ENCODE measurements at places on chromosomes 7 and 10. TPM values are rescaled to one million over a fixed set of nuclear protein-coding genes. Genes with fewer than 3 reads are reported as not detected.

DNA sequence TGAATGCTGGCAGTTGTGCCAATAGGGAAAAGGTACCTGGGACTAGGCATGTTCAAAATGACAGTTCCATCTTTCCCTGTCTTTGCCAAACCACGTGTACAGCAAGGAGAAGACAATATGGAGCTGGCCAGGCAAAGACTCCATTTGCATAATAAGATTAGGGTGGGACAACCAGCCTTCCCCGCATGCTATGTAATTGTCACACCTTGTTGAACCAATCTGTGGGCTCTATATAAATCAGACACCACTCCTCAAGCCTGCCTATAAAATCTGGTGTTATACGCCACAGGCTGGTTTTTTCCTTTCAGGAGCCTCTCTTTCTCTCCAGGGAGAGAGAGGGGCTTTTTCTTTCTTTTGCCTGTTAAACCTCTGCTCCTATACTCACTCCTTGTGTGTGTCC lies 11.0 kb upstream of the NUB1 start:
- H3K36me3 ChIP-seq = no peaks in the 10 kb centered on the region
- H3K4me1 ChIP-seq = no peaks in the 10 kb centered on the region
- no peak for DNase-seq
- no peak overlapping the region for H3K4me3 ChIP-seq

GRCh38 chr10:124524991-124525653 lies 63.5 kb downstream of the LHPP start:
- H3K4me3 ChIP-seq = no peak overlapping the region
- H3K27ac ChIP-seq = no peak overlapping the region
- H3K36me3 ChIP-seq = no peaks in the 10 kb centered on the region
- H3K4me1 ChIP-seq = peaks cover 4% of the 10 kb centered on the region
- DNase-seq = peak; percentile 46

- no peak overlapping the region for H3K4me3 ChIP-seq
- peaks cover 56% of the 10 kb centered on the region for H3K4me1 ChIP-seq
- no peaks in the 10 kb centered on the region for H3K27me3 ChIP-seq
- no peak overlapping the region for H3K27ac ChIP-seq
- DNase-seq = no peak
- H3K36me3 ChIP-seq = no peaks in the 10 kb centered on the region
Observed at GRCh38 chr10:49111320-49111698, 4.0 kb downstream of the VSTM4 start.

DNA sequence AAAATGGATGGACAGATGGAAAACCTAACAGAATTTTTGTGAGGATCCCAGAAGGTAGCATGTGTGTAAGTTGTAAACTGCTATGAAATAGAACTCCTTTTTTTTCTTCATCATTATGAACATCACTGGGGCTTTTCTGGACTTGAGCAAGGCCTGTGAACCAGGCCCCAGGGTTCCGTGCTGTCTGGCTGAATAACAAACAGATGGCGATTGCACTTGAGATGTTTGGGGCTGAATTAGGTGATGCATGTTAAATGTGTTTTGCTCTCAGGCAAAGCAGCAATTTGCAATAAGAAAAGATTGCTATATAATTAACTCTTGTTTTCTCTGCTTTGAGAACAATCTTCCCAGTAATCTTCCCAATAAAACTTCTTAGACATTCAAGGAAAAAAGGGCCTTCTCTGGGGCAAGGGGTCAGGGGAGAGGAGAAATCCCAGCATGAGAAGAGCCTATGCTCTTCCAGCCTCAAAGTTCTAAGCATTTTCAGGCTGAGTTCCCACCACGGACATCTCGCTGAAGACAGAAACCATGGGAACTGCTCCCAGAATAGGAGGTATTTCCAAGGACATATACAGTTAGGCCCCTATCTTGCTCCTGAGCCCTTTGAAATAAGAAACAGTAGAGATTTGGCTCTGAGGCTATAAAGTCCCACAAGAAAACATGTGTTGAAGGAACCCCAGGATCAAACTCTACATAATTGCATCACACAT lies 98.7 kb downstream of the ITIH5 start:
- no peak overlapping the region for H3K4me3 ChIP-seq
- H3K36me3 ChIP-seq = no peaks in the 10 kb centered on the region
- H3K27ac ChIP-seq = no peak overlapping the region
- peaks cover 10% of the 10 kb centered on the region for H3K4me1 ChIP-seq
- no peaks in the 10 kb centered on the region for H3K27me3 ChIP-seq

DNA sequence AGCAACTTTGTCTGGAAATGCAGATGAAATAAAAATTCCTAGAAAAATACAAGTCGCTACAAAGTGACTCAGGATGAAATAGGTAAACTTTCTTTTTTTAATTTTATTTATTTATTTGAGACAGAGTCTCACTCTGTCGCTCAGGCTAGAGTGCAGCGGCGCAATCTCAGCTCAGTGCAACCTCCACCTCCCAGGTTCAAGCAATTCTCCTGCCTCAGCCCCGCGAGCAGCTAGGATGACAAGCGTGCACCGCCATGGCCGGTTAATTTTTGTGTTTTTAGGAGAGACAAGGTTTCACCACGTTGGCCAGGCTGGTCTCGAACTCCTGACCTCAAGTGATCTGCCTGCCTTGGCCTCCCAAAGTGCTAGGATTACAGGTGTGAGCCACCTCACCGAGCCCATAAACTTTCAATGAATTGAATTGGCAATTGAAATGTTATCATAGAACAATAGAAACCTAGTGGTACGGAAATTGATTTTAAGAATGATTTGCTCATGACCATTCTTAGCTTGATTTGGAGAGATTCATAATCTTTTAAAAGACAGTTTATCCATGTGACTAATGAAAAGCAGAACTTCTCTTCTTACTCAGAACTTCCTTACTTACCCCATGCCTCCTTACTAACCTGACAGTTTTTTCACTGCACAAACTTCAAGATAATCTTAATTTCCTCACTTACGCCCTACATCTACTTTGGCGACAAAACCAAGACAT lies 161.7 kb downstream of the FAM107B start:
- no peak overlapping the region for H3K4me3 ChIP-seq
- H3K27ac ChIP-seq = no peak overlapping the region
- no peak for DNase-seq
- no peaks in the 10 kb centered on the region for H3K36me3 ChIP-seq
- H3K27me3 ChIP-seq = no peaks in the 10 kb centered on the region
- H3K4me1 ChIP-seq = no peaks in the 10 kb centered on the region

GRCh38 chr10:131485732-131486131 lies 174.2 kb upstream of the TCERG1L start:
- no peak overlapping the region for H3K27ac ChIP-seq
- DNase-seq = no peak
- H3K4me3 ChIP-seq = no peak overlapping the region
- H3K27me3 ChIP-seq = no peaks in the 10 kb centered on the region
- H3K4me1 ChIP-seq = no peaks in the 10 kb centered on the region

- H3K36me3 ChIP-seq = no peaks in the 10 kb centered on the region
- H3K27ac ChIP-seq = peak overlapping the region; percentile 45
- H3K27me3 ChIP-seq = no peaks in the 10 kb centered on the region
- DNase-seq = no peak
- H3K4me3 ChIP-seq = no peak overlapping the region
Observed at GRCh38 chr7:111393011-111393754, 169.1 kb downstream of the IMMP2L start.

DNA sequence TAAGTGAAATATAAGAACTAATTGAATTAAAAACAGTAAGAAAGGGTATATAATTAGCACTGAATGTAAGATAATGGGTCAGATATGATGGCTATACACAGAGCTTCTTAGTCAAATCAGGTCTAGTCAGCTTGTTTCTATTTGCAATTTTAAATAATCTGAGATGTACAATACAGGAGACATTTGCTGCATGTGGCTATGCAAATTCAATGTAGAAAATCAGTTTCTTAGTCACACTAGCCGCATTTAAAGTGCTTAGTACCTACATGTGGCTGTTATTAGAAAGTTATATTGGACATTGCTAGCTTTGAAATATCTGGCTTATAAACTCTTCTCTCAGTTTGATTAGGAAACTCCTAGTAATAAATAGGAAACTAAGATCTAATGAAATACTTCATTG lies 25.3 kb downstream of the CCDC7 start:
- H3K4me1 ChIP-seq = no peaks in the 10 kb centered on the region
- no peak overlapping the region for H3K4me3 ChIP-seq
- no peaks in the 10 kb centered on the region for H3K36me3 ChIP-seq
- no peak overlapping the region for H3K27ac ChIP-seq
- no peaks in the 10 kb centered on the region for H3K27me3 ChIP-seq

DNA sequence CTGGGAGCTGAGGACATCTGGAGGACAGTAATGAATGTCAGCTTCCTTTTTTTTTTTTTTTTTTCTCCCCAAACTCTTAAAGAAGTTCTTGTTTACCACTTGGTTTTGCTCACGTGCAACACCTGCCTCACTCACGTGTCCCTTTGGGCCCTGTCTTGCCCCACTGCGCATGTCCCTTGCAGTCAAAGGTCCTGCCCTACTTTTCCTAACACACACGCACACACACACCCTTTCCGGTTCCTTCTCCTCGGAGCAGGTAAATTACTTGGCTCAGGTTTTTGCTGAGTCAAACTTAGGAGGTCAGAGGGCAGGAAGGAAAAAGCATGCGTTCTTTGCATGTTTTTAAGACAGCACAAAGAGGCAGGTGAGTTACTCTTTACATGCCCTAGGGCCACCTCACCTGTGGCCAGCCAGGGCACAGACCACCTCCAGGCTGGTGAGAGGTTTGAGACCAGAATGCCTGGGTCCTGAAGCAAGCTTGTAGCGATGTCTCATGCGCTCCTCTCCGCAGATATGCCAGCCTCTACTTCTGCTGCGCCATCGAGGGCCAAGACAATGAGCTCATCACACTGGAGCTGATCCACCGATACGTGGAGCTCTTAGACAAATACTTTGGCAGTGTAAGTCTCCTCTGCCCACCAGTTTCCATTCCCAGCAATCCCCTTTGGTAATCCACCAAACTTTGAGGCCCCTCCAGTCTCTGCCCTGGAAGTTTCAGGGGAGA lies 2.8 kb downstream of the AP1S1 start:
- H3K27ac ChIP-seq = no peak overlapping the region
- no peak for DNase-seq
- H3K4me3 ChIP-seq = no peak overlapping the region
- no peaks in the 10 kb centered on the region for H3K27me3 ChIP-seq

DNA sequence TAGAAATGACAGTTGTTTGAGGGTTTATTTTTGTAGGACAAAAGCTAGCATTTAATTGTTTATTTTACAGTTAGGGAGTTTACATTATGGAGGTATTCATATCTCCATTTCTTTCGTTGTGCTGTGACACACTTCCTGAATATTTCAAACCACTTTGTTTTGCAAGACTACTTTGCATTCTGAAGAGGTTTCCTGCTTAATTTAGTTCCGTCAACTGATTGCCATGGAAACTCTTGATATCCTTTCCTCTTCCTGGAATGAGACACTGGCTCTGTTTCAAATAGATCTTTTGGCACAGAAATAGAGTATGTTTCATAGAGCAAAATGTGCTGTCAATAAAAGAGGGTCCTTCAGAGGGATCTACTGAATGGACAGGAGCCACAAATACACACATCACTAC lies 159.5 kb upstream of the AGR3 start:
- no peak overlapping the region for H3K27ac ChIP-seq
- no peaks in the 10 kb centered on the region for H3K27me3 ChIP-seq
- H3K4me1 ChIP-seq = peaks cover 1% of the 10 kb centered on the region
- H3K4me3 ChIP-seq = no peak overlapping the region
- DNase-seq = no peak

GRCh38 chr7:84924353-84924752 lies 262.5 kb downstream of the SEMA3D start:
- H3K36me3 ChIP-seq = no peaks in the 10 kb centered on the region
- no peaks in the 10 kb centered on the region for H3K27me3 ChIP-seq
- no peaks in the 10 kb centered on the region for H3K4me1 ChIP-seq

DNA sequence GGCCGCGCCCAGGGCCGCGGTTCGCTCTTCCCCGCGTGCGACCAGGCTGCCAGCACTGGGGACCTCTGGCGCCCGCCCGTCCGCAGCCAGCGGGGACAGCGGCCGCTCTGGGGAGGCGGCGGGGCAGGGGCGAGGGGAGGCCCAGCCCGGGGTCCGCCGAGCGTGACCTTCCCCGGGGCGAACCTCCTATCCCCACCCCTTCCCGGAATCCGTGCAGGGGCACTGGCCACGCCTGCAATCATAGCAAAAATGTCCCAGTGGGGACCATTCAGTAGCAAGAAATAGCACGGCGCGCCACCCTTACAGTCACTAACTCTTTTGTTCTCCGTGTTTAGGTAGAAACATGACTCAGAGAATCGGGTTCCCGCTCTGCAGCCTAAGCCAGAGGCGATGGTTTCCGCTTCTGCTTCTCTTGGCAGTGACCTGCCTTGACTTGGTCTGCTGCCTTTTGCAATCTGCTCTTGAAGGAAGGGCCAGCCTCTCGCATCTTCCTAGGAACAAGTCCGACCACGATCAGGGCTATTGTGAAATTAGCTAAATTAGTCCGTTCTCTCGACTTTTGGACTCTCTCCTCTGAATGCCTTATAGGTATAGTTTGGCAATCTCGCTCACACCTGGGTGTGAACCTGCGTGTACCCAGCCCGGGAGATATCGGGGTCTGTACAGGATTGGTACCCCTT lies 79.3 kb upstream of the ACBD5 start:
- no peaks in the 10 kb centered on the region for H3K36me3 ChIP-seq
- H3K27ac ChIP-seq = no peak overlapping the region
- H3K4me1 ChIP-seq = peaks cover 2% of the 10 kb centered on the region
- H3K4me3 ChIP-seq = no peak overlapping the region
- DNase-seq = no peak
- no peaks in the 10 kb centered on the region for H3K27me3 ChIP-seq

DNA sequence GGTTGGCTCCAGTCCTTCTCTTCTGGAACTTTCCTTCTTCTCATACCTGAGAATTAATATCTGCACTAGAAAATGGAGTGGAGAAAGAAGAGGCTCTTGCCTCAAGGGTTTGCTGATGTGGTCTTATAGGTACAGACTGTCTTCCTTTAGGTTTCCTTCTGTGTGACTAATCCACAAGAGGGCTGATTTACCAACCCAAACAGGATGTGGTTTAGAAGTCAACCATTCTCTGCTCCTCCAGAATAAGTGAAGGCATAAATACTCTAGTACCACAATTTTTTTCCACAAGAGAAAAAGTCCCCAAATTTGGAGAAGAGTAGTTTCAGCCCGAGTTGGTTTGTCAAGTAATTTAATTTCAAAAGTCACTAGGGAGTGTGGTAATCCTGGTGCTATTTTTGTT lies 85.8 kb downstream of the NRP1 start:
- H3K27ac ChIP-seq = no peak overlapping the region
- peaks cover 2% of the 10 kb centered on the region for H3K4me1 ChIP-seq
- H3K4me3 ChIP-seq = no peak overlapping the region
- no peaks in the 10 kb centered on the region for H3K36me3 ChIP-seq
- no peaks in the 10 kb centered on the region for H3K27me3 ChIP-seq
- no peak for DNase-seq

- peak overlapping the region; percentile 73 for H3K27ac ChIP-seq
- peak overlapping the region; percentile 55 for H3K4me3 ChIP-seq
- peaks cover 7% of the 10 kb centered on the region for H3K4me1 ChIP-seq
- no peaks in the 10 kb centered on the region for H3K36me3 ChIP-seq
- no peaks in the 10 kb centered on the region for H3K27me3 ChIP-seq
- DNase-seq = peak; percentile 85
Observed at GRCh38 chr7:92833766-92834506, 2.4 kb downstream of the CDK6 start.

The NUTM2E gene
- total RNA-seq = not detected

The HABP2 gene
- total RNA-seq = not detected

The TAS2R3 gene
- total RNA-seq = 4.2 TPM

The PSD gene
- total RNA-seq = 34.7 TPM

The RAB18 gene
- total RNA-seq = 27.5 TPM

The ANKRD61 gene
- not detected for total RNA-seq

The TMEM139 gene
- total RNA-seq = 0.61 TPM

Data from ovary (tissue), 10 donors.